ENCODE measurements at places on chromosomes 1 and 21. TPM values are rescaled to one million over a fixed set of nuclear protein-coding genes. Genes with fewer than 3 reads are reported as not detected.

DNA sequence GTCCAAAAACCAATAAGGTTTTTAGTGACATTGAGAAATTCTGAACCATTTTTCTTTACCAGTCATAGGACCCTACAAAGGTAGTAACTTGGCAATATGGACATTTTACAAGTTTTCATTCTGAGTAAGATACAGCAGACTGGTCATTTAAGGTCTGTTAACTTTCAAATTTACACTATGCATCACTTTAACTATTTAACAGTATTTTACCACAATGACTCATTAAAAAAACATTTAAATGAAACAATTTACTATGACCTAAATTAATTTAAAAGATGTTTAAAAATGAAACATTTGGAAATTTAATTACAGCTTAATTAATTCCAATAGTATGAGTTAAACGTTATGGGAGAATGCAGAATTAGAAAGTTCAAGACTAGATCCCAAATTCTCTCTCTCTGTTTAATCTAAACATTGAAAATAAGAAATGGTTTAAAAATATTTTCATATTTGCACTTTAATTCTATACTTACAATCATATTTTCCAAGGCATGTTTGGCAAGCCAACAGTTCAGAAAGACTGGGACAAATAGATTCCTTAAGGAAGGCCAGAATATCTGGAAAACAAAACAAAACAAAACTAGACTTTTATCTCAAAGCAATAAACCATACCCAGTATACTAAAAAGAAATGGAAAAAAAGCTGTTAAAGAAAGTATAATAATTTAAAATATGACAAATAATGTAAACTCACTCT, 140.9 kb downstream of the KCNT2 start:
- peaks cover 8% of the 10 kb centered on the region for H3K36me3 ChIP-seq
- no peak for DNase-seq
- H3K27me3 ChIP-seq, result no peaks in the 10 kb centered on the region
- no peak overlapping the region for H3K4me3 ChIP-seq

PLEKHN1 gene
- total RNA-seq, result 1.1 TPM

- H3K27ac ChIP-seq, result no peak overlapping the region
- no peak overlapping the region for H3K4me3 ChIP-seq
- H3K36me3 ChIP-seq, result no peaks in the 10 kb centered on the region
Observed at GRCh38 chr1:184775885-184776284, 21.2 kb upstream of the EDEM3 start.

DNA sequence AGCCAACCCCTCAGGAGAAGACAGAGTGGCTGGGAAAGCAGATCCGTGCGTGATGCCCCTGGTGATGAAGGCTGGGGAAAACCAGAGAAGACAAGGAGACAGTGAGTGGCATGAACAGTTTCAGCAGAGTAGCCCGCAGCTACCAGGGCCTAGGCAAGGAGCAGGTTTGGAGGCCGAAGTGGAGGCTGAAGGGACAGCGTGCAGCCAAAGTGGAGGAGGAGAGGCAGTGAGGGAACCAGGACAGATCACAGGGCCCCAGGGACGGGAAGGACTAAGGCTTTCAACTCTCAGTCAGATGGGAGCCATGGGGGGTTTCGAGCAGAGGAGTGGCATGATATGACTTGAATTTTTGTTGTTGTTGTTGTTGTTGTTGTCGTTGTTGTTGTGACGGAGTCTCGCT, 59.9 kb upstream of the SELENON start:
- no peak overlapping the region for H3K27ac ChIP-seq
- H3K36me3 ChIP-seq, result no peaks in the 10 kb centered on the region
- no peak overlapping the region for H3K4me3 ChIP-seq
- peaks cover 1% of the 10 kb centered on the region for H3K4me1 ChIP-seq
- no peak for DNase-seq

- H3K4me1 ChIP-seq, result peaks cover 15% of the 10 kb centered on the region
- H3K27ac ChIP-seq, result no peak overlapping the region
- H3K27me3 ChIP-seq, result no peaks in the 10 kb centered on the region
- peaks cover 9% of the 10 kb centered on the region for H3K36me3 ChIP-seq
- peak overlapping the region; percentile 51 for H3K4me3 ChIP-seq
Observed at GRCh38 chr1:115649964-115650363, 8.2 kb downstream of the VANGL1 start.

CALML6 gene
- total RNA-seq, result 1.5 TPM

DNA sequence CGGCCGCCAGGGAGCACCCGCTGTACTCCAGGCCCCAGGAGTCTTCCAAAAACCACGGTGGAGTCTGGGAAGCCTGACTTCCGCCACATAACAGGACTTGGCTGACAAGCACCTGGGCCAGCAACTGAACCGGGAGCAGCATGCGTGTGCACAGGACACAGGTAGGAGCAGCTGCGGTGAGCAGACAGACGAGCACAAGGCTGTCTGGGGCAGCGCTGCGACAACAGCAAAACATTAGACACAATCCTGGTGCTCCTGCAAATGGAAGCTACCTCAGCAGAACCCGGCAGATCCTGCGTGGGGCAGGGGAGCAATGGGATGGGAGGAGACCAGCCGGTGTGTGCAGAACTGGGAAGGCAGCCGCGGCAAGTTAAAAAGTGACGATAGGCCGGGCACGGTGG, 80.4 kb downstream of the NPHP4 start:
- no peak overlapping the region for H3K4me3 ChIP-seq
- H3K4me1 ChIP-seq, result peaks cover 4% of the 10 kb centered on the region
- H3K36me3 ChIP-seq, result peaks cover 1% of the 10 kb centered on the region
- no peak overlapping the region for H3K27ac ChIP-seq
- no peaks in the 10 kb centered on the region for H3K27me3 ChIP-seq
- no peak for DNase-seq

- no peaks in the 10 kb centered on the region for H3K36me3 ChIP-seq
- DNase-seq, result no peak
- no peak overlapping the region for H3K4me3 ChIP-seq
- H3K27ac ChIP-seq, result no peak overlapping the region
- peaks cover 74% of the 10 kb centered on the region for H3K27me3 ChIP-seq
Observed at GRCh38 chr1:86773341-86774288, 69.2 kb downstream of the SH3GLB1 start.

GRCh38 chr1:221824025-221824424, 82.1 kb upstream of the DUSP10 start:
- no peak overlapping the region for H3K4me3 ChIP-seq
- peaks cover 8% of the 10 kb centered on the region for H3K27me3 ChIP-seq
- no peaks in the 10 kb centered on the region for H3K4me1 ChIP-seq
- no peaks in the 10 kb centered on the region for H3K36me3 ChIP-seq
- no peak overlapping the region for H3K27ac ChIP-seq

OR2L8 gene
- not detected for total RNA-seq

SMIM11 gene
- total RNA-seq, result 5.9 TPM

- DNase-seq, result no peak
- H3K4me1 ChIP-seq, result peaks cover 12% of the 10 kb centered on the region
- H3K4me3 ChIP-seq, result no peak overlapping the region
- H3K27ac ChIP-seq, result no peak overlapping the region
- peaks cover 32% of the 10 kb centered on the region for H3K27me3 ChIP-seq
- no peaks in the 10 kb centered on the region for H3K36me3 ChIP-seq
Observed at GRCh38 chr1:63000508-63000907, 216.6 kb downstream of the ATG4C start.

IPP gene
- total RNA-seq, result 21.0 TPM
